ENCODE measurements at places on chromosomes 6 and 20.

GRCh38 chr6:164184410-164184809 is 769.9 kb downstream of the QKI start:
- no peak for DNase-seq

DNA sequence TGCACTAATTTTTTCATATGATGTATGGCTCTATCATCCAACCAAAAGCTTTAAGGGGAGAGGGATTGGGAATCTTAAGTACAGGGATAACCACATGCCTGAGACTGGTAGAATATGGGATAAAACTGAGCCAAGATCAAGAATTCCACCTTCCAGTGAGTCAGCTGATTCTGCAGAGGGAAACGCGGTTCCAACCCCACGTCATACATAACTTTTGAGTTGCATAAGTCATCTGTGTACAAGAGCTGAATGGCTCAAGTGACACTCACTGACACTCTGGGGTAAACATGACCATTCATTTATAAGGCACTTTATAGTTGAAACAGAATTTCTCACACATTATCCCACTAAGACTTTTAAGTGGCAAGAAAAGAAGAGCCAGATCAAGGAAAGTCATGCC is 16.4 kb downstream of the TRIM27 start:
- peak; percentile 33 for DNase-seq

- DNase-seq: no peak
These were observed 1.5 kb downstream of the CCND3 start for GRCh38 chr6:41939848-41940758.

- DNase-seq: no peak
These were observed 128.1 kb downstream of the MYLK4 start for GRCh38 chr6:2622671-2623070.

- DNase-seq: no peak
These were observed 18.9 kb downstream of the TFAP2A start for GRCh38 chr6:10395704-10396546.

GRCh38 chr6:17015144-17015543 is 86.7 kb upstream of the STMND1 start:
- DNase-seq: no peak

DNA sequence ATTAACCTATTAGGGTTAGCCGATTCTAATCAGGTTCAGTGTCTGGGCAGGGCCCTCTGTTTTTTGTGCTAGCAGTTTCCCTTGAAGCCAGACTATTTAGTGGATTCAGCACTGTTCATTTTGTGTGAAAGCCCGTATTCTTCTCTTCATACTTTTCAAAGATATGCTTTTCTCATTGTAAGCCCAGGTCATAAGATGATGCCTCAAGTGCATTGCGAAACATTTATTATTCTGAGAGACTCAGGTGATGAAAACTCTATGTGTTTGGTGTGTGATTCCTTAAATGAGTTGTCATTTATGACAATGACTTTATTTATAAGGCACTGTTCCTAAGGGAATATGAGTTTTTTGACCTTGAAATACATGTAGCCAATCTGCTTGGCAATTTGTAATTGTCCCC is 851.0 kb upstream of the FLRT3 start:
- no peak for DNase-seq

- DNase-seq: no peak
These were observed 24.4 kb upstream of the SLCO4A1 start for GRCh38 chr20:62617711-62618483.

- DNase-seq: no peak
These were observed 134.7 kb downstream of the BTBD9 start for GRCh38 chr6:38504996-38505395.

DNA sequence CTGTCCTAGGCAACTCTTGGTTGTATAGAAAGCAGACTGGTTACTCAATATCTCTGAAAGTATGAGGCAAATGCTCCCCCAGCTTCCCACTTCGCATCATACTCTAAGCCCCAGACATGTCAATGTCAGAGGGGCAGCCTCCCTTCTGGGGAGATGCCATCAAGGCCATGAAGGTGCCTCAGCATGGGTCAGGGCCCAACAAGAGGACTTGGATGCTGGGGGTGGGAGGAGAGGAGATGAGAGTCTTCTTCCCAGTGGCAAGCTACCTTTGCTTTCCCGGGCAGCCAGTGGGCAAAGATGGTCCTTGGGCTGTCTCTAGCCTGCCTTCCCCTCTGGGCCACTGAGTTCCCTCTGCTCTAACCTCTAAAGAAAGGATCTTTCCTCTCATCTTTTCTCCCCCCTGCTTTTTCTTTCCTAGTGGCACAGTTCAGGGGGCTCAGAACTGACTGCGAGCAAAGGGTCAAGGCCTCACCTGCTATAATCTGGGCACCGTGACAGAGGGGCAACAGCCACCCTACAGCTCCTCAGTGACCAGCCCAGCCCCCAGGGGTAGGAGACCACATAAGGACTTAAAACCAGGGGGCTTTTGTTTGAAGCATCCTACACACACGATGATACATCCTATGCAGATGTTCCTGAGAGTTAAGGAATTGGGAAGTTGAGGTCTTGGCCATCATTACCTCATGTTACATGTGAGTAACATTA is 26.2 kb downstream of the MOCS1 start:
- no peak for DNase-seq

GRCh38 chr20:50515471-50516106 is 5.4 kb downstream of the PTPN1 start:
- no peak for DNase-seq

DNA sequence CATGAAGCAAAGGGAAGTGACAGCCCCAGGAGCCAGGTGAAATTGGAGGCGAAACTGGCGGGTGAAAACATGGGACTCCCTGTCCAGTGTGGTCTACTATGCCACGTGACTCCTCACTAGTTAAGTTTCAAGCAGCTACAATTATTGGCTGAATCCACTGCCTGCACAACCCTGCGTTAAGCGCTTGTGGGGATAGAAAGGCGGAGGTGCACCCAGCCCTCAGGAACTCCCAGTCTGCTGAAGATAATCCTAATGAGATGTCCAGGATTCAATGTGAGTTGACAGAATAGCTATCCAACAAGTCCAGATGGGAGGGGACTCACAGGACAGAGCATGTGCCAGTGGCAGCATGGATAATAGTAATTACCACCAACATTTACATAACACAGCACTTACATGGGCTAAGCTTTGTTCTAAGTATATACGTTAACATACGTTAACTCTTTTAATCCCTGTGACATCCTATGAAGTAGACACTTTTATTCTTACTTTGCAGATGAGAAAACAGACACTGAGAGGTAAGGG is 1.8 kb downstream of the MOCS1 start:
- no peak for DNase-seq

GRCh38 chr6:137291441-137291840 is 72.3 kb upstream of the IFNGR1 start:
- DNase-seq: no peak

DNA sequence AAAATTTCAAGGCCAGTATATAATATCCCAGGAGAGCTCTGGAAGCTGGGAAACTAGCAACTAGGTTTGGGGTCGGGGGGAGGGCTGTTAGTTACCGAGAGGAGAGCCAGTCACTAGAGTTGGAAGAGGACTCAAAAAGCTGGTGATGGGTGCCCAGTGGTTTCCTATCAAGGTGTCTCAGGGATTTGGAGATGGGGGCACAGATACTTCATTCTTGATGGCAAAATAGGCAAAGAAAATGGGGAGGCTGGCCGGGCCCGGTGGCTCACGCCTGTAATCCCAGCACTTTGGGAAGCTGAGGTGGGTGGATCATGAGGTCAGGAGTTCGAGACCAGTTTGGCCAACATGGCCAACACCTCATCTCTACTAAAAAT is 805 bp downstream of the PHF1 start:
- no peak for DNase-seq

DNA sequence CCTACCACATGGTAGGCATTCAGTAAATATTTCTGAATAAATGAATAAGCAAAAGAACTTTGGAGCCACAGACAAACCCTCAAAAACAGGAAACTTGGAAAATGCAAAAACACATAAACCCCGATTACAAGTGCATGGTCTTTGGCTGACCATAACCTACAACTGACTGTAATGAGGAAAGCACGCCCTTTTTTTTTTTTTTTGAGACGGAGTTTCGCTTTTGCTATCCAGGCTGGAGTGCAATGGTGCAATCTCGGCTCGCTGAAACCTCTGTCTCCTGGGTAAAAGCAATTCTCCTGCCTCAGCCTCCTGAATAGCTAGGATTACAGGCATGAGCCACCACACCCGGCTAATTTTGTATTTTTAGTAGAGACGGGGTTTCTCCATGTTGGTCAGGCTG is 11.9 kb upstream of the LATS1 start:
- DNase-seq: no peak

DNA sequence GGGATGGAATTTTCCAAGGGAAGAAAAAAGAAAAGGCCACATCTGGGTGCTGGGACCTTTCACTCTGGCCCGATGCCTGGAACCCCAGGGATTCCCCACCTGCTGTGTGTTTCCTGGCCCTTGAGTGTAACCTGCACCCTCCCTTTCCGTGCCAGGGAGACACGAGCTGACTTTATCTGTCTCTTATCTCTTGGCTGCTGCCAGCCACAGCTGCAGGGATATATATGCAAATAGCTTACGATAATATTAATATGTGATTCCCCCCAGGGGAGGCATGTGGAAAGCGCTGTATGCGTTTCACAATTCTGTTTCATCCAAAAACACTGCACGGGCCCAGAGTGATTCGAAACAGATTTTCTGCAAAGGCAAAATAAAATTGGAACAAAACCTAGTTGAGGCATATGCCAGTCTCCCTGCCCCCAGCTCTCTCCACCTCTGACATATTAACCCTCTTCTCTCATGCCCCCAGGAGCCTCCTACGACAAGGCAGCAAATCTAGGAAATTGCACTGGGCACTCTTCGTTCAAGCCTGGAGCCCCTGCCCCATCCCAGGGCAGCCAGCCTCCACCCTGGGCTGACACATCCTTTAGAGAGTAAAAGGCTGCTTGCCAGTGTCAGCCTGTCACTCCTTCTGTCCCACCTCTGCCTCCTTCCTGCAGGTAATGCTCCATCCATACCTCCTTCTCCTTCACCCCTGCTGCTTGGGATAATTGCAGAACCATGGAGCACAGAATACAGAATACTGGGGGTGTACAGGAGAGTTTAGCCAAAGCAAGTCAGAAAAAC is 1.3 kb downstream of the RIPOR3 start:
- DNase-seq: no peak

GRCh38 chr6:110731898-110732297 is 83.4 kb downstream of the CDK19 start:
- DNase-seq: no peak

GRCh38 chr6:474453-475185 is 83.1 kb downstream of the IRF4 start:
- no peak for DNase-seq

GRCh38 chr6:150046943-150047342 is 21.6 kb upstream of the RAET1L start:
- no peak for DNase-seq

DNA sequence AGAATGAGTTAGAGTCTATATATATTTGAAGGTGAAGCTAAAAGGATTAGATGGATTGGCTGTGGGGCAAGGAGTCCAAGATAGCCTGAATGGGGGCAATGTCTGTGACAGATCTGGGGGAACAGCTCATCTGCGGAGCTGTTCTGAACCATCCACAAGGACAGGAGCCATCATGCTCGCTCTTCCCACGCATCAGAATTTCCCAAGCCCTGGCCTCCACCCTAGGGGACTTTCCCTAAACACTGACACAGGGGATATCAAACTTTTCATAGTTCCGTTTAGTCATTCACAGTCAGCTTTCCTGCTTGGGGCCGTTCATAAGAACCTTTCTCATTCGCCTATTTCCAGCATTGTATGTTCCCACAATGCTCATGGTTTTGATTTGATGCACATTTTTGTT is 37.6 kb upstream of the CCN6 start:
- DNase-seq: no peak

DNA sequence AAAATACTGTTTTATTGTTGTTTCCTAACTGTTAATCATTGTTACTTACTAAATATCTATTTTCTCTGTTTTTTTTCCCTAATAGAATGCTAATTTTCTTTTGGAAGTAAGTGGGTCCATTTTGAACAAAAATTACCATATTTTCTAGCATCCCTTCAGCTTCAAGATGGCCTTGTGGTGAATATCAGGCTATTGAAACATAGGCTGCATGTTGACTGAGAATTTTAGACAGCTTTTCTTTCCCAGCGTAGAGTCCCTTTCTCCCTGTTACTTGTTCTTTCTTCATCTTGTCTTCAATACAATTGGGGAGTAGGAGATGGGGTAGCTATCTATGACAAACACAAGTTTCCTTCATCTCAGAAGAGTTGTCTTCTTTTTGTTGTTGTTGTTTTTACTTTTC is 397.0 kb downstream of the DOK5 start:
- no peak for DNase-seq

GRCh38 chr6:84688141-84688873 is 76.1 kb downstream of the TBX18 start:
- peak; percentile 47 for DNase-seq

DNA sequence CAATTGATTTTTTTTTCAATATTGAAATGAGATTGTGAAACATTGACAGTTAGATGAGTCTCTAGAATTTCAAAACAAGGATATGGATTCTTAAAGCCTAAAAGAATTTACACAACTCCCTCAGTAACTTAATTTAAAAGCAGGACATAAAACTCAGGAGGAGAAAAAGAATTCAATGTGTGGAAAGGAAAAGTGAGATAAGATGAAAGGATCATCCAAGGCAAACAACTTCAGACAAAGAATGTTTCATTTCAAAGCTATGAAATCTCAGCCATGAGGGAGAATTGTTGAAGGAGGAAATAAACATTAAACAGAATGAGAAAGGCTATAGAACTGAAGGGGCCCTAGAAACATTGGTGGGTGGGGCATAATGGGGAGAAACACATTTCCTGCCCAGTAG is 191.7 kb upstream of the NOX3 start:
- DNase-seq: no peak

DNA sequence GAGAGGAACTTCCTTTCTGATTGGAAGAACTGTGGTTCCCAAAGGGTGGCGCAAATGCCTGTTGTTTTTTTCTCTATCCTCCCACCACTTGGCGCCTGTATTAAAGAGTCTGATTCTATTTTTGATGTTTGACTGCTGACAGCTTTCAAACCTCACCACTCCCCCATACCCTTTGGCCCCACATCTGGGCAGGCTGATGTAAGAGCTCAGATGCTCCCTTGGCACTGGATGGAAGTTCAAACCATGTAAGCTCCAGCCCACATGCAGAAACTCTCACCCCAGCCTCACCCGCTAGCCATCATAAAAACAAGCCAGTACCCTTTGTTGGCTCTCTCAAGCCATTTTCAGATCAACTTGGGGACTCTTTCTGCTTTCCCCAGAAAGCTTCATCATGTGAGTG is 20.0 kb upstream of the TMEM14A start:
- no peak for DNase-seq

DNA sequence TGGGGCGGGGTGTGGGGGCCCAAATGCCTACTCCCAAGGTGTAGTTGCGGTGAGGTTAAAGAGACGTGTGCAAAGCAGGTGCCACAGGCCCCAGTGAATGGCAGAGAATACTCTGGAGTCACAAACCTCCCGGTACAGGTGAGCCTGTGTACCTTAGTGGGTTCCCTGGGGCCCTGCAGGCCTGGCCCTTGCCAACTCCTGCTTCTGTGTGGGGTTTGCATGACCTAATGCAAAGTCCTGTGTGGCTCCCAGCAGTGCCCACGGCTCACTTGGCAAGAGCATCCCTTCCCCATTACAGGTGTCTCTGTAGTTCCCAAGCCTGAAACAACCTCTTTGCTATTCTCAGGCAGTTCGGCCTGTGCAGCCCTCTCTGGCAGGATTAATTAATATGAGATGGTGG is 17.5 kb downstream of the SPDEF start:
- DNase-seq: no peak

Measured in GM04503 (cell line).